Activated naive CD8-positive, alpha-beta T cell treated with anti-CD3 and anti-CD28 coated beads for 36 hours (primary cell): ENCODE measurements at places on chromosomes 16 and 17.

DNA sequence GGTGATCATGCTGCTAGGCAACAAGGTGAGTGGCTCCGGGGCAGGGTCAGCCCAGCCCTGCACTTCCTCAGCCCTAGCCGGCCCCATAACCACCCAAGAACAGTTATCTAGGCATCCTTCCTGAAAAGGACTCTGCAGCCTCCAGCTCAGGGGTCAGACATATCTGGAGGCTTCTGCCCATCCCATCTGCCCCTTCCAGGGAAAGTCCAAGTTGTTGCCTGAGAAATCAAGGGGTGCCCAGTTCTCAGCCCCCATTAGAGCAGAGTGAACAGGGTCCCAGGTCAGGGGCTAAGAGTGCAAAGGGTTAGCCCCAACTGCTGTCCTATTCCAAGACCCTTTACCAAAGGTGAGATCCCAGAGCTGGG, 4.1 kb upstream of the NHERF1 start:
- no peaks in the 10 kb centered on the region for H3K27me3 ChIP-seq
- no peaks in the 10 kb centered on the region for H3K36me3 ChIP-seq
- H3K4me1 ChIP-seq, result peaks cover 63% of the 10 kb centered on the region
- DNase-seq, result no peak

GRCh38 chr17:39069114-39069756, 82.2 kb downstream of the PLXDC1 start:
- no peak for DNase-seq
- H3K36me3 ChIP-seq, result no peaks in the 10 kb centered on the region
- peaks cover 8% of the 10 kb centered on the region for H3K4me1 ChIP-seq

DNA sequence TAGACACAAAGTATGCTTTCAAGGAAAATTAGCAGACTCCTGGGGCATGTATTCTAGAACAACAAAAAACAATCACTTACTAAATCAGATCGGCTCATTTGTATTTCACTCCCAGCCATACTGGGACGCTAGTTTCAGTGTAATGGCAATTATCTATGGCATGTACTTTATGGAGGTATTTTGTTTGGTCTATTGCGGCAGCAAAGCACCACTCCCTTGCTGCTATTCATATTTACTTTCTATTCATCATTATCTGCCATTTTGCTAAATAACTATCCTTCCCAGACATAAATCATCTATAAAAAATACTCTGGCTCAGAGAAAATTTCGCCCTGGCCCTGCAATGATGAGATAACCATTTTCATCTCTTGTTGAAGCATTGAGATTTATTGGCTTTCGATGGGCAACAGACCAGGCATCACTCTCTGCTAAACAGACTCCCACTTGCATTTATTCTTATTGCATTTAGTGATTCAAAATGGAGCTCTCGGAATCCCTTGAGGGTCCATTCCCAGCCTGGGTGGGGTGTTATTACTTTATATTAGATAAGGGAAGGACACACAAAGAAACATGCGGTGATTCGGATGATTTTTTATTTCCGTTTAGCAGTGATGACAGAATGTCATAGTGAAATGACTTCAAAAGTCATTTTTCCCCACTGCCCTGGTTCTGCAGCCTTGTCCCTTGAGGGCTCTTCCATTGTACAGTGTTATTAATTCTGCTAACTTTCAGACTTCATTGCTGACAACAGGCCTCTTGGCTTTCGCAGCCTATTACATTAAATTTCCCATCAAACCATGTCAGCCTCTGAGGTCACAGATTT, 225.8 kb downstream of the IRX3 start:
- no peaks in the 10 kb centered on the region for H3K27me3 ChIP-seq
- H3K4me1 ChIP-seq, result peaks cover 3% of the 10 kb centered on the region
- no peak overlapping the region for H3K27ac ChIP-seq
- no peak overlapping the region for H3K4me3 ChIP-seq

- DNase-seq, result no peak
- no peak overlapping the region for H3K27ac ChIP-seq
- peaks cover 26% of the 10 kb centered on the region for H3K36me3 ChIP-seq
- H3K27me3 ChIP-seq, result no peaks in the 10 kb centered on the region
- H3K4me3 ChIP-seq, result no peak overlapping the region
- peaks cover 47% of the 10 kb centered on the region for H3K4me1 ChIP-seq
Observed at GRCh38 chr17:77160091-77160874, 19.5 kb downstream of the SEC14L1 start.

DNA sequence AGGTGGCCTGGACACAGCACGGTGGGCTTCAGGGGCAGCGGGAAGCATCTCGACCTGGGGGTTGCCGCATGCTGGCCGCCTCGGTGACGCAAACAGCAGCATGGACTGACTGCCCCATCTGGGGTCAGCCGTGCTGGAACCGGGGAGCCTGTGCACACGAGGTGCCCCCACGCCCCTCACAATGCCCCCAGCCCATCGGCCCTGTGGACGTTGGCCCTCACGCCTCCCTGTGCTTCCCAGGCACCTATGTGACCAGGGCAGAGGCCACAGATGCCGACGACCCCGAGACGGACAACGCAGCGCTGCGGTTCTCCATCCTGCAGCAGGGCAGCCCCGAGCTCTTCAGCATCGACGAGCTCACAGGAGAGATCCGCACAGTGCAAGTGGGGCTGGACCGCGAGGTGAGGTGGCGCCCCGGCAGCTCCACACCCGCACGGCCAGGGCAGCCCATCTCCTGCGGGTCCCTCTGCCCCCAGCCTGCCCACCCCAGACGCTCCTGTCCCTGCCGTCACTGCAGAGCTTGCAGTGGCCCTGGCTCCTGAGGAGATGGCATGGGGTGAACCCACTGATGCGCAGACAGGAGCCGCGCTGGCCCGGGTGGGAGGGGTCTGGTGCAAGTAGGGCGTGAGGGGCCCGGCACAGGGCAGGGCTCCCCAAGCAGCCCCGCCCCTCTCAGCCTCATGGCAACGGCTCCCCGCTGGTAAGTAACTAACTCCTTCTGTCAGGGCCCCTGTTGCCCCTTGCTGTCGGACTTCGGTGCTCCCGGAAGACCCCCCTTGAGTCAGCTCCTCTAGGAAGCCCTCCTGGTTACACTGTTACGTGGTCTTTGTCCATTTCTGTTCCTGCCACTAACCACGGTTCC, 13.6 kb downstream of the CDH15 start:
- H3K27ac ChIP-seq, result no peak overlapping the region
- no peak for DNase-seq
- no peak overlapping the region for H3K4me3 ChIP-seq
- H3K36me3 ChIP-seq, result no peaks in the 10 kb centered on the region
- H3K4me1 ChIP-seq, result peaks cover 3% of the 10 kb centered on the region

DNA sequence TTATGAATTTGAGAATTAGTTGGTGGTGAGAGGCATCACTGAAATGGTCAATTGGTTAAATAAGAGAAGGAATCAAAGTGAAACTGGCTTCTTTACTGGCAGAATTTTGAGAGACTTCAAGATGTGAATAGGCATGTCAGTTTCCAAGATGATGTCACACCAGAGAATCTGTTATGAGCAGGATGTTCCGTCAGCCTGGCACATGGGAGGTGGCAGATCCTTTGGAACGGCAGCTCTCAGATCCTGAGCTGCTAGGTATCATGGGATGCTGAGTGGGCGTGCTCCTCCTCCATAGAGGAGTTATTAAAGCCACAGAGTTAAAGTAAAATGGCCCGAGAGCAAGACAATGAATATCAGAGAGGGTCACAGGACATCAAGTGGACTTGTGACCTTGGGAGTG, 444.3 kb upstream of the HSBP1 start:
- H3K36me3 ChIP-seq, result no peaks in the 10 kb centered on the region
- peaks cover 4% of the 10 kb centered on the region for H3K27me3 ChIP-seq
- DNase-seq, result no peak
- no peaks in the 10 kb centered on the region for H3K4me1 ChIP-seq

GRCh38 chr16:83835586-83836566, 28.1 kb downstream of the HSBP1 start:
- H3K36me3 ChIP-seq, result no peaks in the 10 kb centered on the region
- H3K4me3 ChIP-seq, result no peak overlapping the region
- peaks cover 12% of the 10 kb centered on the region for H3K4me1 ChIP-seq
- no peak for DNase-seq

DNA sequence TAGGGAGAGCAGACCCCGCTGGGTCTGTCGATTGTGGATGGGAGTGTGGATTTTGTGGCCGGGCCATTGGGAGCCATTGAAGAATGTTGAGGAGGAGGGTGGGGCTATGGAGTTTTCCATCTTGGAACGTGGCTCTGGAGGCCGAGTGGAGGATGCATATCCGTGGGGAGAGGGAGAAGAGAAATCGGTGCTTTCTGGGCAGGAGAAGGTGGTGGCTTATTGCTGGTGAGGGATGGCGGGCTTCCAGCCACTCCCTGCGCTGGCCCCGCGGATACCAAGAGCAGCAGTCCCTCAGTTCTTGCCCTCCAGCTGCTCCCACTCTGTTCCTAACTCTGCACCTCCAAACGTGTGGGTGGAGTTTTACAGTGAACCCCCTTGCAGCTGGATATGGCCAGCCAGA, 162.4 kb downstream of the CMIP start:
- DNase-seq, result no peak
- peaks cover 6% of the 10 kb centered on the region for H3K36me3 ChIP-seq
- H3K27ac ChIP-seq, result no peak overlapping the region
- H3K4me3 ChIP-seq, result no peak overlapping the region
- H3K4me1 ChIP-seq, result no peaks in the 10 kb centered on the region
- H3K27me3 ChIP-seq, result no peaks in the 10 kb centered on the region

GRCh38 chr16:54280751-54281150, 5.8 kb downstream of the IRX3 start:
- H3K36me3 ChIP-seq, result no peaks in the 10 kb centered on the region
- no peak for DNase-seq
- H3K4me1 ChIP-seq, result peaks cover 18% of the 10 kb centered on the region
- peaks cover 61% of the 10 kb centered on the region for H3K27me3 ChIP-seq
- H3K27ac ChIP-seq, result no peak overlapping the region
- H3K4me3 ChIP-seq, result no peak overlapping the region

- H3K4me1 ChIP-seq, result peaks cover 18% of the 10 kb centered on the region
- no peak overlapping the region for H3K4me3 ChIP-seq
- H3K27me3 ChIP-seq, result no peaks in the 10 kb centered on the region
- peak overlapping the region; percentile 91 for H3K27ac ChIP-seq
- DNase-seq, result no peak
- peaks cover 60% of the 10 kb centered on the region for H3K36me3 ChIP-seq
Observed at GRCh38 chr16:15597822-15598647, 44.9 kb downstream of the MARF1 start.

GRCh38 chr17:27536781-27537180, 80.5 kb downstream of the KSR1 start:
- no peak for DNase-seq
- H3K4me1 ChIP-seq, result peaks cover 43% of the 10 kb centered on the region
- no peak overlapping the region for H3K4me3 ChIP-seq

GRCh38 chr17:82483836-82484235, 25.3 kb downstream of the NARF start:
- H3K36me3 ChIP-seq, result peaks cover 7% of the 10 kb centered on the region
- H3K4me1 ChIP-seq, result peaks cover 3% of the 10 kb centered on the region
- no peak overlapping the region for H3K4me3 ChIP-seq
- DNase-seq, result no peak

DNA sequence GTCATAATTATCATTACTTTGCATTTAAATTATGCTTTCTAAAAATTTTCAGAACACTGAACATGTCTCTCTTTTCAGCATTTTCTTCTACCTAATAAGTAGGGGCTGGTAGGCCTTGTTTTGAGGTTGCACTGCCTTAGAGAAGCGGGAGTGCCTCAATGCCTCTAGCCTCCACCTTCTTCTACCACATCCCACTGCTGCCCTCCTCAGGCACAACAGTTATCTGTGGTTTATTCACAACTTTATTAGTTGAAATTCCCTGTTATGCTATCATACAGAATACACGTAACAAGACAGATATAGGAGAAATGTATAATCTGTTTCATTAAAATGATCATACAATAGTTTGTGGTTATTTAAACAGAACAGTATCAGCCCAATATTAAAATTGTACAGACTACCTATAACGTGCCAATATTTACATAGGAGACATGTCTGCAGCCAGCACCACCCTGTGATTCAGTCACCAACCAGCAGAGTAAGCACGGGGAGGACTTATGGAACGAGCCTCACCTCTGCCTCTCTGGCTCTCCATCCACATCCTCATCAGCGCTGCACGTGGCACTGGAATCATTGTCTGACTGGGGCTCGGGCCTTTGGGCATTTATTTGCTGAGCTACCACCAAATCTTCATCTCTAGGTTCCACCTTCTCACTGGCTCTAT, 101.2 kb downstream of the TTC19 start:
- H3K27ac ChIP-seq, result no peak overlapping the region
- no peaks in the 10 kb centered on the region for H3K27me3 ChIP-seq
- DNase-seq, result no peak
- H3K4me1 ChIP-seq, result peaks cover 4% of the 10 kb centered on the region
- peaks cover 37% of the 10 kb centered on the region for H3K36me3 ChIP-seq
- H3K4me3 ChIP-seq, result no peak overlapping the region

DNA sequence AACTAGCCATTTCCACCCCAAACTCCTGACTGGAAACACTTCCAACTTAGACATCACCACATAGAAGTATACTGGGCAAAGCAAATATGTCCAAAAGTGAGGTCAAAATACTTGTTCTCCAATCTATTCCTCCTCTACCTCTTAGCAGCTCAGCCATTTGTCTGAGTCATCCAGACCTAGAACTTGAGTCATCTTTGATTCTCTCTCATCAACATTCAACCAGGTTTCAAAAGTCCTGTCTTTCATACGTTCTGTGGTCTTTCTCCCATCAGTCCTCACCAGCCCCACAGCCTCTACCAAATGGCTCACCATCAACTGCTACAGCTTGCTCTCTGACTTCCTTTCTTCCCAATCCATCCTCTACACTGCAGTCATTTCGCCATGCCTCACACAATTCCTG, 6.8 kb downstream of the ANKFY1 start:
- no peak for DNase-seq
- no peaks in the 10 kb centered on the region for H3K27me3 ChIP-seq
- H3K4me1 ChIP-seq, result peaks cover 35% of the 10 kb centered on the region
- H3K27ac ChIP-seq, result no peak overlapping the region
- H3K36me3 ChIP-seq, result peaks cover 56% of the 10 kb centered on the region

- H3K27me3 ChIP-seq, result peaks cover 60% of the 10 kb centered on the region
- H3K27ac ChIP-seq, result no peak overlapping the region
- H3K4me1 ChIP-seq, result no peaks in the 10 kb centered on the region
Observed at GRCh38 chr17:19313746-19314651, 48.5 kb downstream of the B9D1 start.

- H3K4me1 ChIP-seq, result peaks cover 56% of the 10 kb centered on the region
- H3K4me3 ChIP-seq, result peak overlapping the region; percentile 96
- peak; percentile 73 for DNase-seq
Observed at GRCh38 chr16:11254913-11255736, 879 bp downstream of the SOCS1 start.
